Fibroblast of skin of left quadriceps (primary cell): ENCODE measurements at places on chromosomes 16 and 17.

GRCh38 chr16:3243882-3244281, 8.9 kb upstream of the ZNF200 start:
- DNase-seq: no peak

DNA sequence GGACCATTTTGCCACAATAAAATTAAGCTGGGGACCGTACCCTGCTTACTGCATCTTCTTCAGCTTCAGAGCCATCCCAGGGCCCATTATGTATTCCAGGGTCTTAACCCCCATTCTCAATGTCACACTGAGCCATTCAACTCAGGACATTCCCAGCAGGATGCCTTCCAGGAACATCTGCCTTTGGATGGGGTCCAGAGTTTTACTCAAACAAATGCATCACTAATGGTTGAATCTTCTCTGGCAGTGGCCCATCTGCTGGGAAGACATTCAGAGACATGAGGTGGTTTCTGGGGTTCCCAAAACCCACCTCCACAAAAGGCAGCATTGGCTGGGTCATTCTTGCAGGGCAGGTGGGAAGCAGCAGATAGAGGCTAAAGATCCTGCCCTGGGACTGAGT, 3.4 kb upstream of the SEC14L5 start:
- no peak for DNase-seq

GRCh38 chr17:77883213-77883650, 75.3 kb upstream of the TNRC6C start:
- no peak for DNase-seq

GRCh38 chr17:9519583-9520272, 55.9 kb downstream of the STX8 start:
- DNase-seq: no peak

- DNase-seq: no peak
Observed at GRCh38 chr16:16016388-16016964, 67.1 kb downstream of the ABCC1 start.

GRCh38 chr17:27336184-27336583, 42.3 kb downstream of the WSB1 start:
- DNase-seq: no peak

GRCh38 chr16:46808997-46809396, 22.0 kb downstream of the C16orf87 start:
- DNase-seq: no peak
